ENCODE measurements at places on chromosomes 5 and 9. TPM values are rescaled to one million over a fixed set of nuclear protein-coding genes. Genes with fewer than 3 reads are reported as not detected.

CER1 gene
- polyA plus RNA-seq: 0.06 TPM

ENTPD2 gene
- 9.9 TPM for polyA plus RNA-seq

- peaks cover 3% of the 10 kb centered on the region for H3K36me3 ChIP-seq
- no peak overlapping the region for H3K4me3 ChIP-seq
- peaks cover 4% of the 10 kb centered on the region for H3K4me1 ChIP-seq
- H3K27ac ChIP-seq: no peak overlapping the region
- DNase-seq: no peak
These were observed 48.1 kb downstream of the G3BP1 start for GRCh38 chr5:151819830-151820229.

- H3K27ac ChIP-seq: no peak overlapping the region
- no peak overlapping the region for H3K4me3 ChIP-seq
- no peaks in the 10 kb centered on the region for H3K36me3 ChIP-seq
- no peak for DNase-seq
- no peaks in the 10 kb centered on the region for H3K27me3 ChIP-seq
- H3K4me1 ChIP-seq: no peaks in the 10 kb centered on the region
These were observed 291.6 kb upstream of the C9orf72 start for GRCh38 chr9:27864644-27865438.

GRCh38 chr9:68492806-68493205 lies 47.9 kb downstream of the TMEM252 start:
- H3K4me3 ChIP-seq: no peak overlapping the region
- H3K4me1 ChIP-seq: no peaks in the 10 kb centered on the region
- H3K27me3 ChIP-seq: peaks cover 9% of the 10 kb centered on the region
- no peaks in the 10 kb centered on the region for H3K36me3 ChIP-seq
- no peak overlapping the region for H3K27ac ChIP-seq

PCDHGA7 gene
- 0.69 TPM for polyA plus RNA-seq

SLC4A9 gene
- 0.22 TPM for polyA plus RNA-seq
